NK-92 treated with Interleukin-12 subunit alpha and Interleukin-12 subunit beta, amount 100 ng/mL, for 24 hours (cell line): ENCODE measurements at places on chromosomes 11 and 22.

GRCh38 chr22:30610299-30610698 is 3.3 kb downstream of the TCN2 start:
- no peak for DNase-seq

GRCh38 chr11:103673773-103674172 is 362.7 kb upstream of the DDI1 start:
- DNase-seq: no peak

GRCh38 chr11:22829231-22830081 is at the start of gene SVIP:
Gene SVIP (minus strand): TSS chr11:22829801. CDS start chr11:22829748, 53 bp downstream.
- no peak for DNase-seq

- DNase-seq: no peak
These were observed 32.1 kb upstream of the TENM4 start for GRCh38 chr11:79472819-79473529.

DNA sequence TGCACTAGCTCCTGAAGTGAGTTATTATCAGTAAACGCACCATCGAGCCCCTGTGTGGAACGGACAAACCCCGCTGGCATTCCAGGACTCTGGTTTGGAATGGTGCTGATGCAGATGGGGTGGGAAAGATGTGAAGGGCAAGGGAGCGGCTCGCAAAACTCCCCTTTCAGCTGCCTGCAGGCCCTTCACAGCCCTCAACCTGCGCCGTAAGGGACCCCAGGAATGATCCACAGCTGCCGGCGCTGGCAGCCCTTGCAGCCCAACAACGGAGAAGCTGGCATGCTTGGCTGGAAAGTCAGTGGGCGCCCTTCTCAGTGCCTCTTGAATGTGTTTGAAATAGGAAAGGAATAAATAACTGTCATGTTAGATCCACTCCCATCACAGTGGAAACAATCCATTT is 1445.5 kb downstream of the BRD1 start:
- DNase-seq: no peak

GRCh38 chr11:29634244-29634643 is 382.6 kb downstream of the KCNA4 start:
- DNase-seq: no peak

DNA sequence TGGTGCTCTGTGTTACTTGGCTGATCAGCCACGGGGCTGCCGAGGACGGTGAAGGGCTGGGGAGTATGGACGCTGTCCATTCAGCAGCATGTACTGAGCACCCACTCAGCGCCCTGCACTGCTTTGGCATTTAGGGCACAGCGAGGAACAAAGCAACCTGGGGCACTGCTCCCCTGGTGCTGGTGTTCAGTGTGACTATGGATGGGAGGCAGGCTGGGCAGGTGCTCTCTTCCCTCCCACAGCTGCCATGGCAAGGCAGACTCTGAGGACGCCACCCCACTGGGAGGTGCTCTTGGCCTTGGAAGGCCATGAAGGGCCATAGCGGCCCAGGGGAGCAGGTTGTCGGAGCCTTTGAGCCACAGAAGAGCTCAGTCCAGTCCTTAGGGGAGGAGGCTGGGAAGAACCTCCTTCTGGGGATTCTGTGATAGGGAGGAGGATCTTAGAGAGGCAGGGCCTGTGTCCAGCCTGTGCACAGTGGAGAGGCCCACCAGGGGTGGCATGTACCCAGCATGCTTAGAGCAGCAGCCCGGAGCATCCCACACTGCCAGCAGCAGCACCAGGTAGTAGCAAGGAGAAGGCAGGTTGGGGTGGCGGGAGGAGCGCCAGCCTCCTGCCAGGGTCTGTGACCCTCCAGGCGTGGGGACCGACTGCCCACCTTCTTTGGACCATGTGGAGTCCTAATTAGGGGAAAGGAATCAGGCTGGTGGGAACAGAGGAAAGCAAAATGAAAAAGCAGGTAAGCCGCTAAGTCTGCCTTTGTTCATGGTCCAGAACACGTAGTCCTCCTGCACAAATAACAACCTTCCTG is 141.8 kb downstream of the MPPED1 start:
- no peak for DNase-seq

DNA sequence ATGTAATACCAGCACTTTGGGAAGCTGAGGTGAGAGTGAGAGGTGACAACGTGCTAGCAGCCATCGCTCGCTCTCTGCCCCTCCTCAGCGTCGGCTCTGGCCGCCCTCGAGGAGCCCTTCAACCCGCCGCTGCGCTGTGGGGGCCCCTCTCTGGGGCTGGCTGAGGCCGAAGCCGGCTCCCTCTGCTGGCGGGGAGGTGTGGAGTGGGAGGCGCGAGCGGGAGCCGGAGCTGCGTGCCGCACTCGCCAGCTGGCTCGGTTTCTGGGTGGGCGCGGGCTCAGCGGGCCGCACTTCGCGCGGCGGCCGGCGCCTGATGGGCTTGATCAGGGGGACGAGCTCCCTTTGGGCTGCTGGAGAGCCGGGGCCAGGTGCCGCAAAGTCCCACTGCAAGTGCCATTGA is 98.9 kb upstream of the UBASH3B start:
- DNase-seq: no peak

DNA sequence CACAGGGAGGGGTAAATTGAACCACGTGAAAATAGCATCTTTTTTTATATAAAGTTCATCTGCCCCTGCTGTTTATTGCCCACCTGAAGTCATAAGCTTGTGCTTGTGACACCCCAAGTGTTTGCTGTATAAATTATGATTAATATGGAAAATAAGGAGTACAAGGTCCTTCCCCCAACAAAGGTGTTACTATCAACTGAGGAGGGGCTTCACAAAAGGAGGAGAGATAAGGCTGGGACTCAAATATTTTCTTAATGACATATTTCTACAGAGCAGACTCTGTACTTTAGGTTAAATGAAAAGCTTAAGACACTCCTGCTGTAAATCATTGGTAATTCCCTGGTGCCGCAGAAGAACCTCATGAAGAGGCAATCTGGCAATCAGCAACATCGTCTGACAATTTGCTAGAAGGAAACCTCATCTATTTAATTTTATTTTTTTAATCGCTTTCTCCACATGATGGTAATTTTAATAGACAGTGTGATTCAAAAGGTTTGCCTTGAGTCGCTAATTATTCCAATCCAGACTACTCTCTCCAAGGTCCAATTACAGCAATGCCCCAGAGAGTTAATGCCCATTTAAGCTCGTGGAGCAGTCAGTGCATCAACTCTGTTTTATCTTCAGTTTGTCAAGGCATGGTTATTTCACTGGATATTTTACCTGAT is 1432.4 kb downstream of the FAM181B start:
- DNase-seq: no peak

DNA sequence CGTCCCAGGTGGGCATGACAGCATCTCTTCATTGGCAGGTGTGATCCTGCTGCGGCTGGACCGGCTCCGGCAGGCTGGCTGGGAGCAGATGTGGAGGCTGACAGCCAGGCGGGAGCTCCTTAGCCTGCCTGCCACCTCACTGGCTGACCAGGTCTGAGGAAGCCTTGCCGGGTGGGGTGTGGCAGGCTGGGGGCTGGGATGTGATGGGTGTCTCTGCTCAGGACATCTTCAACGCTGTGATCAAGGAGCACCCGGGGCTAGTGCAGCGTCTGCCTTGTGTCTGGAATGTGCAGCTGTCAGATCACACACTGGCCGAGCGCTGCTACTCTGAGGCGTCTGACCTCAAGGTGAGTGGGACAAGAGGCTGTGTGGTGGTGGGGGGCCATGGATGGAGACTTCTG is 3.5 kb downstream of the LARGE2 start:
- DNase-seq: no peak

GRCh38 chr22:42893371-42894150 is 36.5 kb upstream of the ARFGAP3 start:
- no peak for DNase-seq
